ENCODE measurements at places on chromosomes 11 and 22.

GRCh38 chr22:38955926-38956325, 1.5 kb upstream of the APOBEC3A start:
- no peak for DNase-seq

DNA sequence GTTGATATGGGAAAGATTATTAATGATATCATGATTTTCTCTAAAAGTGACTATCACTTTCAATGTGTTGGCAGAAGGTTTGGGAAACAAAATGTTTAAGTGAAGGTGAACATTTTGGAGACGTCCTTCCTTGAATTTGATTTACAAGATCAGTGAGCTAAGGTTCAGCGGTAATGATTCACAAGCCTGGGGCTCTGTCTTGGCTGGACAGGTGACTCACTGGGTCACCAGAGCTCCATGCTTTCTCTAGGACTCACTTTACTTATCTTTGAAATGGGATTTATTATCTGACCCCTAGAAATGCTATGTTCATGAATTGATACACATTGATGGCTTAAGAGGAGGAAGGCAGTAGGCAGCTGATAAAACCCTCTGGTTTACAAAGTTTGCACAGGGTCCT, 437.5 kb downstream of the NTM start:
- no peak for DNase-seq

- DNase-seq, result no peak
Measured at GRCh38 chr11:14625586-14626205, 17.9 kb upstream of the PDE3B start.

GRCh38 chr22:31094021-31094551, 13.0 kb downstream of the SMTN start:
- no peak for DNase-seq

DNA sequence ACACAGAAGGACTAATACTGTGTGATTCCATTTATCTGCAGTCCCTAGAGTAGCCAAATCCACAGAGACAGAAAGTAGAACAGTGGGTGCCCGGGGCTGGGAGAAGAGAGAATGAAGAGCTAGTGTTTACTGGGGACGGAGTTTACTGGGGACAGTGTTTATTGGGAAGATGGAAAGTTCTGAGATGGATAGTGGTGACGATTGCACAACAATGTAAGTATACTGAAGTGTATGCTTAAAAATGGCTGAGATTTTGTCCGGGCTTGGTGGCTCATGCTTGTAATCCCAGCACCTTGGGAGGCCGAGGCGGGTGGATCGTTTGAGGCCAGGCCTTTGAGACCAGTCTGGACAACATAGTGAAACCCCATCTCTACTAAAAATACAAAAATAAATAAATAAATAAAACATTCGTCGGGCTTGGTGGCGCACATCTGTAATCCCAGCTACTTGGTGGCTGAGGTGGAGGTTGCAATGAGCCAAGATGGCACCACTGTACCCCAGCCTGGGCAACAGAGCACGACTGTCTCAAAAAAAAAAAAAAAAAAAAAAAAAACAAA, 132.4 kb downstream of the CTTN start:
- no peak for DNase-seq

DNA sequence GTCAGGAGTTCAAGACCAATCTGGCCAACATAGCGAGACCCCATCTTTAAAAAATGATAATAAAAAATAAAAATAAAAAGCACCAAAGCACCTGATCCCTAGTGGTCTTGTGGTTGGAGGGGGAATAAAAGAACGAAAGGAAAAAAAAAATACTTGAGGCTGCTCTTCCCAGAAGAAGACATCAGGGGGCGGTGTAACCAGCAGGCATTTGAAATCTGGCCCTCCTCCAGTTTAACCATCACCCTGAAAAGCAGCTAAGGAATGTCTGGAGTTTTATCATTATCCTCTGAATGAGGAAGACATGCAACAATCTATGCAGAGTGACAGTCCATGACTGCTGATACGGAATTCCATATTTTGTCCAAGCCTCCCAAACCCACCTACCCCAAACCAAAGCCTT, 5.6 kb upstream of the KCTD17 start:
- no peak for DNase-seq

DNA sequence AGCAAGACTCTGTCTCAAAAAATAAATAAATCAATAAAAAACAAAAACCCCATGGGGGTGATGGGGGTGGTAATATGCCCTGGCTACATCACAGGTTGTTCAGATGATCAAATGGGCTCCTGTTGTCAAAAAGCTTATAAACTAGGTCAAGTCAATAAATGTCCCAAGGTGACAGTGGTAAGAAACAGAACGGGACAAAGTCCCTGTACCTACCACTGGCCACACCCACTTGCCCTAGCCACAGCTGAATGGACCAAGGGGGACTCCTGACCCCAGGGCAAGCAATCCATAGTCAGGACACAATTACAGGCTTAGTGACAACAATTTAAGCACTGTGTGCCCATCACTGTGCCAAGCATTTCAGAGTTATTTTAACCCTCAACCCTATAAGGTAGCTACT, 6.0 kb downstream of the NAGA start:
- no peak for DNase-seq

DNA sequence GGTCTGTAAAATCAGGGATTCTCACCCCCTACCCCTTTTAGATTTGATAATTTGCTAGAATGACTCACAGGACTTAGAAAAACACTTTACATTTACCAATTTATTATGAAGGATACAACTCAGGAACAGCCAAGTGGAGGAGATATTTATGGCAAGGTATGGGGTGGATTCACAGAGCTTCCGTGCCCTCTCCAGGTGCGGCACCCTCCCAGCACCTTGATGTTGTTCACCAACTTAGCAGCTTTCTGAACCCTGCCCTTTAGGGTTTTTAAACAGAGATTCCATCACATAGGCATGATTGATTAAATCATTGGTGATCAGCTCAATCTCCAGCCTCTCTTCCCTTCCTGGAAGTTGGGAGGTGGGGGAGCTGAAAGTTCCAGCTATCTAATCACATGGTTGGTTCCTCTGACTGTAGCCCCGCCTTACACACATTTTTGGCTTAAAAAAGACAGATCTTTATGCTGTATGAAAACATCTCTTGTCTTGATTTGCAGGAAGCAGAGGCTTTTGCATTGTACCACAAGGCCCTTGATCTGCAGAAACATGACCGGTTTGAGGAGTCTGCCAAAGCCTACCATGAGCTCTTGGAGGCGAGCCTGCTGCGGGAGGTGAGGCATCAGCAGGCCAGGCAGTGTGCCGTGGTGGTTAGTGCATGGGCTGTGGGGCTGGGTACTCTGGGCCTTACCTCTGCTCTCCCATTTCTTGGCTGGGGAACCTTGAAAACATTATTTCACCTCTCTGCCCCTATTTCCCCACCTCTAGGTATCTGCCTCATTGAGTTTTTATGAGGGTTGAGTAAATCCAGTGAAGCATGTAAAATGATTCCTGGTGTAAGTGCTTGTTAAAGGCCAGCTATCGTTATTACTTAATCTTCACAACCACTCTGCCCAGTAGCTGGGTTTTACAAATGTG, 27.0 kb downstream of the CABIN1 start:
- no peak for DNase-seq

GRCh38 chr22:30015229-30015797, 65.0 kb upstream of the HORMAD2 start:
- DNase-seq, result no peak

GRCh38 chr11:2304506-2305139, 2.8 kb downstream of the TSPAN32 start:
- no peak for DNase-seq

- DNase-seq, result no peak
Measured at GRCh38 chr11:6057452-6057851, 26.9 kb upstream of the OR56A1 start.

- no peak for DNase-seq
Measured at GRCh38 chr22:32627091-32627490, 152.5 kb downstream of the FBXO7 start.

GRCh38 chr22:32233091-32233490, 22.1 kb downstream of the SLC5A4 start:
- DNase-seq, result no peak

DNA sequence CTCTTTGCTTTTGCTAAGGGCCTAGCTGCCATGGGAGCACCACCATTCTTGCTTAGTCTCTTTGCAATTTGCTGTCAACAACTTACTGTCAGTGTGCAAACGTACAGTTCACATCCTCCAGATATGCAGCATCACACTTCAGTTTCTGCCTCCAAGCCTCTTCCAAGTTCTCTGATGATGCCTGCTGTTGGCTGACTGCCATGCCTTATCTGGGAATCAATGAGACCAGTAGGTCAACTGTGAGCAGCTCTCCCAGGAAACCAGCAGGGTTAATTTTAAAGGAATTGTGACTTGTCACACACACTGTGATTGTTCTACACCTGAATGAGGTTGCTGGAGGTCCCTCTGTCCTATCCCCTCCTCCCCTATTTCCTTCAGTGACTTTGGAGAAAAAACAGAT, 56.0 kb downstream of the COPB1 start:
- no peak for DNase-seq

DNA sequence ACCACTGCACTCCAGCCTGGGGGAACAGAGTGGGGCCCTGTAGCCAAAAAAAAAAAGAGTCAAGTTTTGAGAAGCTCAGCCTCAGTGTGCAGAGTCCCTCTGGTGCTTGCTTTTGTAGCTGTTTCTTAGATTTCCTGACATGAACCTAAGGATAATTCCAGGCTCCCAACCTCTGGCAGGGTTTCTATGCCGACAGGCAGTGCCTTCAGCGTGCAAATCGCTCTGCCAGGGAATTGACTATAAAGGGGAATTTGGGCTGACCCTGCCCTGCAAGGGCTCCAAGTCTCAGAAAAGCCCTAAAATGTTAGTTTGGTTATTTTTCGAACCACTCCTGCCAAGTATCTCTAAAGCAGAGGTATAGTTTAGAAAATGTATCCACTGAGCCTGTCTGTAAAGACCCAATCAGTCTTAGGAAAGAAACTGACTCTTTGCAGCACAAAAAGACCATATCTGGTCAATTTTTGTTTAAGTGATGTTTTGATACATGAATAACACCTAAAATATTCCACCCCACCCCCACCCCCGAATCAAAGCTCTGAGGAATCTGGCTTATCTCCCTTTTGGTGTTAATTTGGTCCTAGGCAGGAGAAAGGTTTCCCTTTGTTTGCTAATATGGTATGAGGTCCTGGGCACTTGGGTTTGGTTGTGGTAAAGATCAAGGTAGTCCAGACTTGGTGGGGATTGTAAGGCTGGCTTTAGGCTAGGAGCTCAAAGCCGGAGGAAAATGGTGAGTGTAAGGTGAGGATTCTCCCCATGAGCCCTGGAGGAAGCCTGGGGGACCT, 49.7 kb downstream of the ANO1 start:
- DNase-seq, result no peak

- no peak for DNase-seq
Measured at GRCh38 chr22:45647532-45648225, 24.0 kb upstream of the ATXN10 start.

DNA sequence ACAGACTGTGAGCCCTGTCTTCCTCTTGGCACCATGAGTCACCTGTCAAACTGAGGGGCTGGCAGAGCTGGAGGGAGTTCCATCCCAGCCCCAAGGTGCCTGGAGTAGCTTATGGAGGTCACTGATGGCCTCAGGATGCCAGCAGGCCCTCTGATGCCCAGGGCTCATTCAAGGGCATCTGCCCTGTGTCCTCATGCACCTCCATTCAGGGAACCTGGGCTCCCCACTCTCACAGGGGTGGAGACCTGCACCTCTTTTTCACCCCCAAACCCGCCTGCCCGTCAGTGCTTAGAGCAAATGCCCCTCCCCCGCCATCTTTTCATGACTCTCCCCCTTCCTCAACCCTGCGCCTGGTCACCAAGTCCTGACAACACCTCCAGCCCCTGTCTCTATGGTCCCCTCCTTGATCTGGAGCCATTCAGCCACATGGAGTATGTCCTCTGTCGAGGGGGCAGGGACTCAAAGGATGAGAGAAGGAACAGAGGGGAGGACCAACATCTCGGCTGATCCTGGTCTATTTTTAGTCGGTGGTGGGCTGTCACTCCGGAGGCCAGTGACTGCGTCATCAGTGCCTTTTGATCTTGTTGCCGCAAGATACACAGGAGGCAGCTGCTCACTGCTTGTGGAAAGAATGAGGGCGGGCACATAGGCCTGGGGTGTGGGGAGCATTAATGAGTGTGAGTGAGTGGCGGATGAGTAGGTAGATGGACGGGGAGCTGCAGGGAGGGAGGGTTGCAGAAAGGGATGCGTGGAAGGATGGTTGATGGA, 72.2 kb downstream of the CDKN1C start:
- no peak for DNase-seq

DNA sequence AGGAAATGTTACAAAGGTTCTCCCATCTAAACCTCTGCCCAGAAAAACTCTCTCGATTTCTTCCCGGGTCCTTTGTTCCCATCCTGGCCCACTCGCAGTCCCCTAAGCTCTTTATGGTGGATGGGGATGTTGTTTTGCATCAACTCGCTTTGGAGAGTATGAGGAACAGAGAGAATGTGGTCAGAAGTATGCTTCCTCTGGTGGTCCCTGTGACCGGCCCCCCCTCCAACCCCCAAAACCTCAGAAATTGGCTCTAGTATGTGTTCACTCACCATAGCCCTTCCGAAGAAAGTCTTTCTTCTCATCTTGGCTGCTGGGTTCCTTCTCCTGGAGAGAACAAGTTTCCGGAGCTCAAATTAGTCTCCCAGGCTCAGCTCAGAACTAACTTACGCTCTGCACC, 54.4 kb downstream of the GRAMD1B start:
- DNase-seq, result no peak

DNA sequence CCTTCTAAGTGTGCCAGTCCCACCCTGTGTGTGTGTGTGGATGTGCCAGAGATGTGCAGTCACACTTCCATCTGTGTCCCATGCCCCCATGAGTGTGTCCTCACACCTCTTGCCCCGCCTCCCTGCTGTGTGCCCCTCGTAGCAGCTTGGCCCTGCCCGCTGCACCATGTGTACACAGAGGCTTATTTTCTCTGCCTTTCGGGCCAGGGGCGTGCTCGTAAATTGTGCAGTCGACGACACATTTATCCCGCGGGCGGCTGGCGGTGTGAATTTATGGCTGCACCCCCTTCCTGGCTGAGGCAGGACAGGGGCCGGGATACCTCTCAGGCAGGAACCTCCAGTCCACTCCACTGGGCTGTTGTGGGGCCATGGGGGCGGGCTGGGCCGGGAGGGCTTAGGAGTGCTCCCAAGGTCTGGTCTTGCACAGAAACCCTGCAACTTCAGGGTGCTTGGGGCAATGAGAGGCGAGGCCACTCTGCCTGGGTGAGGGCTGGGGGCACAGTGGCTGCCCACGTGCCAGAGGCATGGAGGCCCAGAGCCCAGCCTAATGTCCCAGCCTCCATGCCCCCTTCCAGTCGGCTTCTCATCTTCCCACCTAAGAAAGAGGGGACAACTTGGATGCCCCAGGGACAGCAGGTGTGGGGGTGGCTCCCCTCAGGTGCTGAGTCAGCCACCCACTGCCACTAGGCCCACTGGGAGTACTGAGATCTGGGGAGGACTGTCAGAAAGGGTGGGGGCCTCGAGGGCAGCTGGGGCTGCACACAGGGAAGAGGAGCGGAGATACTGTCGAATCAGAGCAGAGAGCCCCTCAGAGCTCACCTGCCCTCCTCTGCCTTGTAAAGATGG, 12.5 kb downstream of the GP1BB start:
- DNase-seq, result no peak

DNA sequence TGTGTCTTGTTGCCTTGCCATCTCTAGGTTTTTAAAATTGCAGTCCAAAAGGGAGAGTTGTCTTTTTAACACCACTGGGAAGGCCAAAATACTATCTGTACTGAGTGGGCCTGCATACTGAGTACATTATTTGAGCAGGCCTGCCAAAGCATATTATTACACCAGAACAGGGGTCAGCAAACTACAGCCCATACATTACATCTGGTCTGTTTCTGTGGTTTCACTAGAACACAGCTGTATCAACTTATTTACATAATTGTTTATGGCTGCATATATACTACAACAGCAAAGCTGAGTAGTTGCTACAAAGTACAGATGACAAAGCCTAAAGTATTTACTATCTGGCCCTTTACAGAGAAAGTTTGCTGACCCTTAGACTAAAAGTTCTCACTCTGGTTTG, 74.0 kb downstream of the USP35 start:
- DNase-seq, result no peak

- DNase-seq, result no peak
Measured at GRCh38 chr22:49119551-49119952, 708.1 kb downstream of the BRD1 start.

Measured in memory B cell (primary cell).